AG04450 (cell line): ENCODE measurements at places on chromosomes 12 and 14.
A peak's percentile ranks its signal among the peaks of the same experiment; 100 is the strongest.

DNA sequence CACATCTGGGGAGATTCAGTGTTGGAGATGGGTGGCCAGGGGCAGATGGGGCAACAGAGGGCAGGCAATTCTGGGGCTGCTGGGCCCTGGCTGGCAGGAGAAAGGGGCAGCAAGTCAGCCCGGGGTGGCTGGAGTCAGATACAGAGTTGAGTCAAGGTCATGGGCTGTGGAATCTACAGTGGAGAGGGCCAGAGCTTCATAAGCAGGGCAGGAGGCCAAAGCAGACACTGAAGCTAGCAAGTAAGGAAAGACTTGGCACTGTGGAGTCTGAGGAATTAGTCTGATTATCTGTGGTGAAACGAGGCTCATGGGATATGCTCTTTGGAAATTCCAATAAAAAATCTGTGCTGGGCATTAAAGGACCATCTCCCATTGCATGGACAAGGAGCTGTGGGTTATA lies 95.5 kb downstream of the TMX1 start:
- DNase-seq, result no peak

DNA sequence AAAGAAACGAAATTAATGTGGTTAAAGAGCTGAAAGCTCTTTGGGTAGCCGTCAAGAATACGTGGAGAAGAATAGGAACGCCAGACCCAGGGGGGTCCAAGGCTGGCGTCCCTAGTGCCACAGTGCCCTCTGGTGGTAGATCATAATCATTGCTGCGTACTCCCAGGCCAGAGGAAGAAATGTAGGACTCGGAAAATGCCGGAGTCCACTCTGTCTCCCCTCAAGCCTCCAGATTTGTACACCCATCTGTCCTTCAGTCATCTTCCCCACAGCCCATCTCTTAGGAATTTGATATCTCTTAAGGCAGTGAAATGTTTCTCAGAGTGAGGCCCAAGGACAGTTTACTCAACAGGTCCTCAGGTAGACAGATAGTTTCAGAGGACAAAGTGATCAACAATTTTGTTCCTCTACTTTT lies 25.4 kb upstream of the PLEKHG6 start:
- no peak for DNase-seq

DNA sequence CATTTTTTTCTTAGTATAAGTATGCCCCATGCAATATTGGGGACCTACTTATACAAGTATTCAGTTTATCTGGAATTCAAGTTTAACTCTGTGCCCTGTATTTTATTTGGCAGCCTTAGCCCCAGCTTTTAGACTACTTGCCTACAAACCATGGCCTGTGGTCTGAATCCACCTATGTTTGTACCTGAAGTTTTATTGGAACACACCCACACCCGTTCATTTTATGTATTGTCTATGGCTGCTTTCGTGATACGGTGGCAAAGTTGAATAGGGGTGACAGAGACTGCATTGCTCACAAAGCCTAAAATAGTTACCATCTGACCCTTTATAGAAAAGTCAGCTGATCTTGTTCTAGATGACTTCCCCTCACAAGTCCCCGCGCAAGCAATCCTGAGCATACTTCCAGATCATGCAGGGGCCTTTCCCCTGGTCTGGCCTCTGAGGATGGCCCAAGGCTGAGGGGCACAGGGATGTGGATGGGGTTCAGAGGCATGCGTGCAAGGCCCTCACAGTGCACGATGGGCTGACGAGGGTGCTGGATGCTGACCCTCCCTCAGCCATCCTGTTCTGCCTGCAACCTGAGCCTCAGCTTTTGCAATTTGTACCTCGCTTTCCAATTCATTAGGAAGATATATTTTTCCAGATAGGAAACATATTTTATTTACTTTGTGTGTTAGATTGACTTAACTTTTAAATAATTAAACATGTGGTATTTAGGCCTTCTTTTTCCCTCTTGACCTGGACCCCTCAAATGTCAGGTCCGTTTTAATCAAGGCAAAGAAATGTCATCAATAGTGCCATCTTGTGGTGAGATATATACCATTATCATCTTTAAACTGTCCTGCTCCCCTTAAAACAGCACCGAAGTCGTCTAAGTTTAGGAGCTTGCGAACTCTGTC lies 527.3 kb upstream of the CCDC196 start:
- no peak for DNase-seq

DNA sequence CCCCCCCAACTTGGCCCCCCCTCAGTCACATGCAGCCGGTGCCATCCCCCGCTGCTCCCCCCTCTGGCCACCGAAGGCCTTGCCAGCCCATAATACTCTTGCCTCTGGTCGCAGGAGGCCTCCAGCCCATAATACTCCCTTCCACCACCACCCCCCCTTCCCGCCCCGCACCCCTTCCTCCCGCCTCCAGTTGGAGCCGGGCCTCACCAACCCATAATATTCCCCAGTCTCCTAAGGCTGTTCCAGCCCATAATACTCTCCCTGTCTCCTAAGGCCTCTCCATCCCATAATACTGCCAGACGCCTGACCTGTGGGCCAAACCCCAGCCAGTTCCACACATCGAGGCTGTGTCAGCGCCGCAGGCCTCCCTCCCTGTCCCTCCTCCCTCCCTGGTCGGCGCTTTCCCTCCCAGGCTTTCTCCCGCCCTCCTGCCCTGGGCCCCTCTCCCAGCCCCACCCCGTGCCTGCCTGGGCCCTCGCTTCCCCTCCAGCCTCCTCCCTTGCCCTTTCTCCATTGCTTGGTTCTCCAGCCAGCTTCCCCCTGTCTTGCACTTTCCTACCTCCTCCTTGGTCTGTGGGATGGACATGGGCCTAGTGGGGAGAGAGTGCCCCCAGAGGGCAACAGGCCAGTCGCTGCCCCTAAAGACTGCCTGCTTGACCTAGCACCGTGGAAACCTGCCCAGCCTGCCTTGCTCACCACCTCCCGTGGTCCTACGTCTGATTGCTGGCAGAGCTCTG lies 6.8 kb upstream of the CHD4 start:
- peak; percentile 93 for DNase-seq

DNA sequence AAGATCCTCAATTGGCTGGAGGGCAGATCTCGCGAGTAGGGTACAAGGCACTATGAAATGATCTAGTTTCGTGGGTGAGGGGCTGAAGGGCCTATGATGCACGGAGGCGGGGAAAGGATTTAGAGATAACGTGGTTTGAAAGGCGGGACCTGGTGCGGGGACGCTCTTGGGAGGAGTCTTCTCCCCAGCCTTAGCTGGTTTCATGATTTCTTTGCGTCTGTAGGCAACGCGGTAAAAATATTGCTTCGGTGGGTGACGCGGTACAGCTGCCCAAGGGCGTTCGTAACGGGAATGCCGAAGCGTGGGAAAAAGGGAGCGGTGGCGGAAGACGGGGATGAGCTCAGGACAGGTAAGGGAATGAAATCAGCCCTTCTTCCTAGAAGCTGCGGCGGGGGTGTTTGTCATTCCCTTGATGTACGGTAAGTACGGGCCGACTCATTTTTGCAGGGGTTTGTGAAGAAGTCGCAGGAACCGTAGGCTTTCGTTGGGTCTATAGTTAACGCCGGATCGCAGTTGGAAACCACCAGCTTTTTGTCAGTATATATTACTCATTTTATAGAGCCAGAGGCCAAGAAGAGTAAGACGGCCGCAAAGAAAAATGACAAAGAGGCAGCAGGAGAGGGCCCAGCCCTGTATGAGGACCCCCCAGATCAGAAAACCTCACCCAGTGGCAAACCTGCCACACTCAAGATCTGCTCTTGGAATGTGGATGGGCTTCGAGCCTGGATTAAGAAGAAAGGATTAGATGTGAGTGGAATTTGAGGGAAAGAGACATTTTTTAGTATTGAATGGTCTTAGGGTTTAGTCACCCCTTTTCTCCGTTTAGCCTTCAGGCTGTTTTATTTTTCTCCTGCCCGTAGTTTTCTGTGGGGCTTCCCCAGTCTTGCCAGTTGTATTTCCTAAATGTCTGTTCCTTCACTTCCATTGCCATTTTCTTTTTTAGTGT lies 602 bp downstream of the APEX1 start:
- peak; percentile 72 for DNase-seq

- no peak for DNase-seq
These were observed 8.9 kb upstream of the SLCO1A2 start for GRCh38 chr12:21343636-21344035.

- no peak for DNase-seq
These were observed 12.7 kb downstream of the CSRP2 start for GRCh38 chr12:76866151-76866567.

DNA sequence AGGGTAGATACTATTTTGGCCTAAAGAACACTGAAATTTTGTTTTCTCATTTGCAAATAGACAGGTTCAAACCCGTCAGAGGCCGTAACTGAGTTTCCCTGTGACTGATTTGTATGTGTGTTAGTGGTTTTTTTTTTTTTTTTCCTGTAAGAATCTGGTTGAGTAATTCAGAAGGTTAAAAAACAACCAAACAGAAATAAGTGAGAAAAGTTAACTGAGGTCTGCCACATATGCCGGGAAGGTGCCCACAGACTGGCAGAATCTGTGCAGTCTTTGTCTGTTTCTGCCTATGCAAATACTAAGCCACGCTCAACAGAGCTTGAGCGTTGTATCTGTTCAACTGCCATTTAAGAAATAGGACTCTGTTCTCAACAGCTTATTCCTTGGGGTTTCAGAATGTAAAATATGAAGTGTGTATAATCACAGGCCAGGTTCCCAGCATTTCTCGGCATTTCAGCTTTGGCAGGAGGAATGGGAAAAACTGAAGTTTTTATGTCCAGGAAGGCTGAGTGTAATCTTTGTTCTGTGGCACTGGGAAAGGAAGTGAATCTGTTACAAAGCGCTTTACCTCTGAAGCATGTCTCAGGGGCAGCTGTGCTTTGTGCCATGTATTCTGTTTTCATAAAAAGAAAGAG lies 181.9 kb downstream of the PRKCH start:
- DNase-seq, result no peak

- DNase-seq, result no peak
These were observed 128.9 kb downstream of the FOXN3 start for GRCh38 chr14:89288114-89288513.

- no peak for DNase-seq
These were observed 40.2 kb downstream of the UBE3B start for GRCh38 chr12:109517619-109518018.

- no peak for DNase-seq
These were observed 89.2 kb downstream of the NTS start for GRCh38 chr12:85963326-85963725.

DNA sequence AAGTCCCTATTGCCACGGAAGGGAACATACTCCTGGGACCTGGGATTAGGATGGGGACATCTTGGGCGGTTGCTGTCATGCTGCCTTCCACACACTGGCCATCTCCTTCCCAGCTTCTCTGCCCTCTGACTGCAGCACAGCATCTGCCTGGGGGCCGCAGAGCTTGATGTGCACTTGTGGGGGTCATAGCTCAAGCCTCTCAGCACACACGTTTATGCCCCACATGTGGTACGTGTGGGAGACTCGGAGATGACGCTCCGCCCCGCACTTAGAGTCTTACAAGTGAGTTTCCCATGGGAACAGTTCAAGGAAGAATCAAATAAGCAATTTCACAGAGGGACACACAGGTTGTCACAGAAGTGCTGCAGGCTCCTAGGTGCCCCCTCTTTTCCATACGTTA lies 8.6 kb downstream of the ACADS start:
- DNase-seq, result no peak

DNA sequence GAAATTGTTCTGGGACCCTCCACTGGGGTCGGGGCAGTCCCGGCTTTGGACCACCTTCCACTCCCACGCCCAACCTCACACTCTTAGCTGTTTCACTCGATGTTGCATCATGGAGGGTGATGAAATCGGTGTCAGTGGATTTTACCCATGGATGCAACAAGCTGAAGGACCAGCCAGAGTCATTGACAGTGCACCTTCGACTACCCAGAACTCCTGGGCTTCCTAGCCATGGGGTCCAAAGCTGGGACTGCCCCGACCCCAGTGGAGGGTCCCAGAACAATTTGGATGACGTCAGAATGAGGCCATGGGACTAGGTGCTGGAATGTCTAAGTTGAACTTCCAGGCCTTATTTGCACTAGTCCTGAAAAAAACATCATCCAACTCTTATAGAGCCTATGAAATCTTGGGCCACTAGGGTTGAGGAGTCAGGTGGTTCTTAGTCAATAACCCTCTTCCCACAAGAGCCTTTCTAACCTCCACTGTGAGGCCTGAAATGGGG lies 882 bp upstream of the IL23A start:
- DNase-seq, result no peak

- DNase-seq, result no peak
These were observed 270.5 kb downstream of the DUSP6 start for GRCh38 chr12:89081719-89082369.
